Osteocyte (in vitro differentiated cells): ENCODE measurements at places on chromosomes 2 and 18. TPM values are rescaled to one million over a fixed set of nuclear protein-coding genes. Genes with fewer than 3 reads are reported as not detected.

Gene ANKRD30BL
- not detected in 2 replicates for total RNA-seq

Gene GRP
- total RNA-seq: not detected in 2 replicates

Gene GPR45
- not detected in 2 replicates for total RNA-seq

Gene STPG4
- 0.37 and 0.56 TPM in 2 replicates for total RNA-seq

Gene MLPH
- 21.0 and 22.5 TPM in 2 replicates for total RNA-seq

Gene RNF144A
- total RNA-seq: 9.0 and 9.6 TPM in 2 replicates

Gene ZAP70
- 0.44 and 1.1 TPM in 2 replicates for total RNA-seq

Gene MDH1B
- 1.2 and 1.3 TPM in 2 replicates for total RNA-seq

Gene SCLY
- total RNA-seq: 22.1 and 22.5 TPM in 2 replicates

Gene RPIA
- 15.0 and 16.7 TPM in 2 replicates for total RNA-seq

Gene STARD6
- not detected in 2 replicates for total RNA-seq

Gene IL36G
- not detected in 2 replicates for total RNA-seq

Gene RESP18
- total RNA-seq: not detected in 2 replicates

Gene FAM124B
- not detected in 2 replicates for total RNA-seq

Gene TFCP2L1
- total RNA-seq: not detected in 2 replicates

Gene CRYGA
- not detected in 2 replicates for total RNA-seq

Gene UGT1A10
- not detected in 2 replicates for total RNA-seq

Gene PROKR1
- total RNA-seq: not detected in 2 replicates

Gene TUBA3E
- total RNA-seq: not detected in 2 replicates

Gene ITPRIPL1
- total RNA-seq: 0.50 and 0.86 TPM in 2 replicates

Gene ASB18
- total RNA-seq: not detected in 2 replicates

Gene GREB1
- 0.54 and 0.55 TPM in 2 replicates for total RNA-seq

Gene HMSD
- not detected in 2 replicates for total RNA-seq

Gene UGT1A5
- total RNA-seq: not detected in 2 replicates

Gene C2orf49
- total RNA-seq: 19.3 and 20.7 TPM in 2 replicates

Gene IRS1
- total RNA-seq: 19.8 and 20.0 TPM in 2 replicates

Gene BMP10
- not detected in 2 replicates for total RNA-seq

Gene ARHGAP28
- 18.1 and 22.8 TPM in 2 replicates for total RNA-seq

Gene MOGAT1
- total RNA-seq: not detected in 2 replicates

Gene CHRND
- not detected in 2 replicates for total RNA-seq
